NCI-H2171 (cell line): ENCODE measurements at places on chromosomes 3 and 15.

- DNase-seq: no peak
Observed at GRCh38 chr3:171156401-171157010, 130.0 kb upstream of the SLC2A2 start.

- no peak for DNase-seq
Observed at GRCh38 chr15:64891561-64891960, 20.1 kb upstream of the ANKDD1A start.

GRCh38 chr3:8610951-8611350, 33.6 kb downstream of the SSUH2 start:
- no peak for DNase-seq

DNA sequence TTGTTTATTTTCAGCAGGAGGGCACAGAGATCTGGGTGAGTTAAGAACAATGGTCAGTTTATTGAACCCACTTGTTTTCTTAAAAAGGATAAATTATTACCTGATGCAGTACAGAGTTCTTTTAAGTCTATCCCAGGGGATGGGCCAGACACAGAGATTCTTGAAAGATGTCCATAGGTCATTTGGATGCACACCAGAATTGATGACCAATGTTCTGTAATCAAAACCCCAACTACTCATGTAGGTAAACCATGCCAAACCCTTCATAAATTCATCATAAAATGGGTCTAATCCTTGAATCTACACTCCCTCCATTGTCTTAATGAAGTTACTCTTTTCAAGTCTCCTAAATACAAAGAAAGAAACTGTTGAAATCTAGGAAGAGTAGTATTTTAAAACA, 273.0 kb upstream of the COL8A1 start:
- DNase-seq: no peak

- DNase-seq: no peak
Observed at GRCh38 chr15:48619446-48619845, 26.1 kb downstream of the FBN1 start.

GRCh38 chr15:61890106-61890505, 170.1 kb downstream of the VPS13C start:
- no peak for DNase-seq

DNA sequence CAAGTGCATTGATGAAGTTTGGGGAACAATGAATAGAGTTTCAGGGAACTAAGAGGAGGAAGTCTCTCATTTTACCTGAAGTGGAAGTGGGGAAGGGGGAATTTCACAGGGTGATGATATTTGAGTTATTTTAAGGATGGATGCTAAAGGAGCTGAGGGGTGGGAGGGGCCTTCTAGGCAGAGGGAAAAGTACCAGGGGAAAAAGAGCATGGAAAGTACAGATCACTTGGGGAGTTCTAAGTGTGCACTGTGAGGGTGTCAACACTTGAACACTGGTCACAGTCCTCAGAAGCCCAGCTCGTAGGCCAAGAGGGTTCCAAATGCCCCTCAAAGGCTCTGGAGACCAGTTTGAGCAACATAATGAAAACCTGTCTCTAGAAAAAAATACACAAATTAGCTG, 18.2 kb downstream of the LAMP3 start:
- no peak for DNase-seq

GRCh38 chr3:39275963-39276593, 3.8 kb downstream of the CX3CR1 start:
- no peak for DNase-seq

DNA sequence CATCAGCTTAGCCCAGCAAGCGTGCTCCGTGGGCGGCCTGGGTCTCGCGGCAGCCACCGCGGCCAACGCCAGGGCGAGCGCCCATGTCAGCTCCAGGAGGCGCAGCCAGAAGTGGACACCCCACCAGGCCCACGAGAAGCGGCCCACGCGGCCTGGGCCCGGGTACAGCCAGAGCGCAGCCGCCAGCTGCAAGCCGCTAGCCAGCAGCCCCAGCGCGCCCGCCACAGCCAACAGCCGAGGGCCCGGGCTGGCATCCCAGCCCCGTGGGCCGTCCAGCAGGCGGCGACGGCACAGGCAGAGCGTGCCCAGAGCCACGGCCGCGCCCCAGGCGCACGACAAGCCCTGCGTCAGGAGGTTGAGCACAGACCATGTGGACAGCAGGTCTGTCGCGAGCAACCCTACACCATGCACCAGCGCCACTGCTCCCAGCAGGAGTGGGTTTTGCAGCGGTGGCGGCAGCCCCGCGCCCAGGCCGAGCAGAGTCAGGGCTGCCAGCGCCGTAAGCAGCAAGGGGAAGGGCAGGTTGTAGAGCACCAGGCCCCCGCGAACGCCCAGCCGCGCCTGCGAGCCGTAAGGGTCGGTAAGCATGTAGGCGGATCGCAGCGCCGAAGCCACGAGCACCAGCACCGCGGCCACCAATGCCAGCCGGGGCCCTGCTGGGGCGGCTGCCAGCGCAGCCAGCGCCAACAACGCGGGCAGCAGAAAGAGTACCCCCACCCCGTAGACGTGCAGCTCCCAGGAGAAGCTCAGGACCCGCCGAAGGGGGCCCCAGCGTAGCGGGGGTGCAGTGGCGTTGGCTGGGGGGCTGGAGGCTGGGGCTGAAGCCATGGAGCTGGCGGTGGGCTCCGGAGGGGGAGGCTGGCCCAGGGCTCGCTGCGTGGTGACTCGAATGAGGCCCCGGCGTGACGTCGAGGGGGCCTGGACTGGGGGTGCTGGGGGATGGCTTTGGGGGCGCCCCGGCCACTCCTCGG, 4.9 kb downstream of the PRRT3 start:
- DNase-seq: peak; percentile 32

- DNase-seq: peak; percentile 13
Observed at GRCh38 chr3:116405231-116405630, 40.1 kb downstream of the LSAMP start.

DNA sequence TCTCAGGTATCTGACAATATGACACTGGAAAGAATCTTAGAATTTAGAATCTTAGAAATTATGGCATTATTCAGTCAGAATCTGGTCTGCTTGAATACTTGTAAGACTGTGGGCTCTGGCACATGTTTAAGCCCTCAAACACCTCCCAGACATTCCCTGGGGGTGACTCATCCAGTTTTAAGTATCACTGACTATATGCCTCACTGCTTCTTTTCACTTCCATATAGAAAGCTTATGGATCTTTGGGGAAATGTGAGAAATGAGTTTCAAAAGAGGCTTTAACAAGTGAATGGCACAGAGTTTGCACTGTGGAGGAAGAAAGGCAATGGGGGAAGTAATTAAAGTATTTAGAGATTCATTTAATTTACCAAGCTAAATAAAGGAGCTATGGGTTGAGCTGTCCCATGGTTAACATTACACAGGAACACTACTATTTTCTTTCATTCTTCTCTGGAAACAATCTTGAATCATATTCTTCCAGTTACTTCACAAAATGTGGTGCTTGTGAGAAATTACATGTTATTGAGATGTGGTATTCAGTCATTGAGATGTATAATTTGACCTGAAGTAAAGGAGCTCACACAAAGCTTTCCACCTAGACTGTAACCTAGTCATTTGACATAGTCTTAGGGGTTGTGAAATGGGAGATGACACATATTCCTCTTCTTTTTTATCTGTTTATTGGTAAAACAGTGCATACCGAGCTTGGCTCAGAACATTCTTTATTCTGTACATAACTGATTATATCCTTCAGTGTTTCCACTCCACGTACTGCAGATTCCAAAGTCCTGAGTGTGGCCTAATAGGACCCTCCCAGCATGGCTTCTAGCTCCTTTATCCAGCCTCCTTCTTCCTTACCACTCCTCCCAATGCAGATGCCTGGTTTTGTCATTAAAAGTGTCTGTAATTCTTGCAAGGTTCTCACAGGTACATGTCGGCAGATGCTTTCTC, 544.6 kb upstream of the NECTIN3 start:
- no peak for DNase-seq

- no peak for DNase-seq
Observed at GRCh38 chr3:46024131-46024530, 3.2 kb downstream of the XCR1 start.

DNA sequence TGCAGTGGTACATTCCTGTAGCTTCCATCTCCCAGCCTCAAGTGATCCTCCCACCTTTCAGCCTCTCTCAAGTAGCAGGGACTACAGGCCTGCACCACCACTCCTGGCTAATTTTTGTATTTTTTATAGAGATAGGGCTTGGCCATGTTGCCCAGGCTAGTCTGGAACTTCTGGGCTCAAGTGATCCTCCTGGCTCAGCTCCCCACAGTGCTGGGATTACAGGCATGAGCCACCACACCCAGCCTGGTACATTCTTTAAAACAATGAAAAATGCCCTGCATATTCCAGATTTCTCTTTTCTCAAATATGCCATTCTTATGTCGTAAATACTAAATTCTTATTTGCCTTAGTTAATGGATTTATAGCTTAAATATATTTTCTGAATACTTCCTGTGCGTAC, 581.4 kb downstream of the MECOM start:
- DNase-seq: no peak

DNA sequence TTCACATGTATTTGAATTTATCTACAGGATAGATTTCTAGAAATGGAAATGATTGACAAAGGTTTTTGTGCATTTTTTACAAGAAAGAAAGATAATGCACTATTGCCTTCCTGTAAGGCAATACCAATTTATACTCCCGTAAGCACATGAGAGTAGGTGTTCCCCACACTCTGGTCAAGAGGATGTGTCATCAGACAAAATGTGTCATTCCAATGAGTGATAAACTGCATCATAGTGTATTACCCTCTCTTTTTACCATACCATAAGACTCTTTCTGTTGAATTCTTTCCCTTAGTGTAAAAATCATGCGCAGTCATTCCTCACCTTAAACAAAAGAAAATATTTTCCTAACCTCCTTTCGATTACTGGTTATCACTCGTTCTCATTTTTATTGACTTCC, 251.0 kb downstream of the ROBO1 start:
- DNase-seq: no peak

DNA sequence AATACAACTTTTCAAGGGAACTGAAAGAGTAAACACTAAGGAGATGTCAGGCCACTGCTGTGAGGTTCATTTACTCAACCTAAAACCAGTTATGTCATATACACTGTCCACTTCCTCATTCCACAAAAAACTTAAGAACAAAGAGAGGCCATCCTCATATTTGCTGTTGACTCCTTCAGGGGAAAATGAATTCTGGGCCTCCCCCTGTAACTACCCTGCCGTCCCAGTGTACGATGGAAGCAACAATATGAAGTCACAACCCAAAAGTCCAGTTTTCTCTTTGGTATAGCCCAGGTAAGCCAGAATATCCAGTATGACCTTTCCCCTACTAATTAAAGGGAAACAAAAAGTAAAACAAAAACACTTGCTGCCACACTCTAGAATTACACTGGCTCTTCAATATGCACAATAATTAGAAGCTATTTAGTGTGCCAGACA, 16.2 kb downstream of the CEP152 start:
- DNase-seq: no peak

DNA sequence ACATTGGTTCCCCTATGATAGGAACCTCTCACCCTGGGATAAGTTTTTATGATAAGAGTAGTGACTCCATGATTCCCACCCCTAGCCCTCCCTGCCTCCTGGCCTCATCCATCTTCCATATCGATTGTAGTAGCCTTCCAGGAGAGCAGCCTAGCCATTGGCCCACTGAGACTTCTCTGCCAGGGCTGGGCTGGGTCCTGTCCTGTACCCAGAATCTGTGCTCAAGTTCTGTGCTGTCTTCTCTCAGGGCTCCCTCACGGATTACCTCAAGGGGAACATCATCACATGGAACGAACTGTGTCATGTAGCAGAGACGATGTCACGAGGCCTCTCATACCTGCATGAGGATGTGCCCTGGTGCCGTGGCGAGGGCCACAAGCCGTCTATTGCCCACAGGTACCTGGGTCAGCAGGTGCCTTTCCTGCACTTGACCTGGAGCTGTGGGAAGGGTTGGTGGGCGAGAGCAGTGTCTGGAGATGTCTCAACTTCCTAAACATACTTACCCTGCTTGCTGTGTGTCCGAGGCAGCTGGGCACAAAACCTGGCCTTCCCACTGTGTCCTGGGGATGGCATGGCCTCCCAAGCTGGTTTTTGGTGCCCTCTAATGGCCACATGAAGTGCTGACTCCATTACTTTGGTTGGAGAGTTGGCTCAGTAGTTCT, 16.6 kb upstream of the EXOG start:
- no peak for DNase-seq

DNA sequence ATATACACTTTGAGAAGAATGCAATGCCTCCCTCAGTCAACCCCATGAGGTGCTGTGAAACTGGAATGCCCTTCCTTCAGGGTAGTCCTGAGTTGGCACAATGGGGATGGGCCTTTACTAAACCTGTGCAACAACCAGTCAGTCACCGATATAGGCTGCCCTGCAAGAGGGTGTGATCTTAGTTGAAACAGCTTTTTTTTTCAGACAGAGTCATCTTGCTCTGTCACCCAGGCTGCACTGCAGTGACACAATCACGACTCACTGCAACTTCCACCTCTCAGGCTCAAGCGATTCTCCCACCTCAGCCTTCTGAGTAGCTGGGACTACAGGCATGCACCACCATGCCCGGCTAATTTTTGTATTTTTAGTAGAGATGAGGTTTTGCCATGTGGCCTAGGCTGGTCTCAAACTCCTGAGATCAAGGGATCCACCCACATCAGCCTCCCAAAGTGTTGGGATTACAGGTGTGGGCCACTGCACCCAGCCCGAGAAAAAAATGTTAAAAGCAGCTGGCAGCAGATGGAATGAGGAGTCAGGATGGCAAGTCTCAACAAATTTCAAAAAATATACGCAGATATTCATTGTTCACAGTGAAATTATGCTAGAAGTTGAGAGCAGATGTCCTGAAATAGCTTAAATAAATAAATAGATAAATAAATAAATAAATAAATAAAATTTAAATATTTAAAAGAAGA, 31.8 kb downstream of the MYO5A start:
- DNase-seq: peak; percentile 44

DNA sequence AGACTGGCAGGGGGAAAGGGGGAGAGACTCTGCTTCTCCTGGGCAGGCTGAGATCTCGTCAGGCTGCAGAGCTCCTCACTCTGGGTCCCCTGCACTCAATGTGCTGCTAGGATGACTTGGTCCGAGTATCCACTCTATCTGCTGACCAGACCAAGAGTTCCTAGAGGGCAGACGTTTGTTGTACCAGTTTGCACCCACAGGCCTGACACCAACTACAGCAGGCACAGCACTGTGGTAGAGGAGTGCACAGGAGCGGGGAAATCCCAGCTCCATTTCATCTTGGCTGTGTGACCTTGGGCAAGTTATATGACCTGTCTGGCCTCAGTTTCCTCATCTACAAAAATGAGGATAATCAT, 29.0 kb downstream of the CCDC12 start:
- DNase-seq: no peak
